ENCODE measurements at places on chromosomes 1 and 21. TPM values are rescaled to one million over a fixed set of nuclear protein-coding genes. Genes with fewer than 3 reads are reported as not detected.

DNA sequence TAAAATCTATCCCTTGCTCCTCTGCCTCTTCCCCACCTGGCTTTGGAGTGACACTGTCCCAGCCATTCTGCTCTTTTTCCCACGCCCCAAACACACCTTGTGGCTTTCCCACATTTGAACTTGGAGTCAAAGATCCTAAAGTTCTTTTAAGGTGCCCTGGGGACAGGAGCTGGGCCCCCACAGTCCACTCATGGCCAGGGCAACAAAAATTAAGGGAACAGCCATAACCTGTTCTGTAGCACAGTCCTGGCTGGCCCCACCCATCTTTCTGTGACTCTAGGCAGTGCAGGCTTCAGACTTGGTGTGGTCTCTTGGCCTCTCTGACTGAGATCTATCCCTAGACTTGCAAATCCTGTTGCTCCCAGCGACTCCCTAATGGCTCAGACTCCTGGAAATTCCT is 143.0 kb upstream of the MAGI3 start:
- no peak for DNase-seq

DNA sequence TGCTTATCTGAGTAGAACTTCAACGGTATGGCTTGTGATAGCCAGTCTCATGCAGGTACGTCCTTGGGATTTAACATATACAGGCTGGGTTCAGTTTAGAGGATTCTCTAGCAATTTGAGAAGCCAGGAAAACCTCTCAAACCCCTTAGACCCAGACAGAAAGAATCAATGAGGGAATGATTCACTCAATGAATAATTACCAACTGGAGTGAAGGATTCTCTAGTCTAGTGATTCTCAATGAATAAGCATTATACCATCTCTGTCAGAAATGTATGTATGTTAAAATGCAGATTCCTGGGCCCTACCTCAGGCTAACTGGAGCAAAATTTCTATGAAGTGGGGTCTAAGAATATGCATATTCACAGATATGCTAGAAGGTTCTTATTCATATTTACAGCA is 54.5 kb upstream of the APP start:
- DNase-seq: no peak

DNA sequence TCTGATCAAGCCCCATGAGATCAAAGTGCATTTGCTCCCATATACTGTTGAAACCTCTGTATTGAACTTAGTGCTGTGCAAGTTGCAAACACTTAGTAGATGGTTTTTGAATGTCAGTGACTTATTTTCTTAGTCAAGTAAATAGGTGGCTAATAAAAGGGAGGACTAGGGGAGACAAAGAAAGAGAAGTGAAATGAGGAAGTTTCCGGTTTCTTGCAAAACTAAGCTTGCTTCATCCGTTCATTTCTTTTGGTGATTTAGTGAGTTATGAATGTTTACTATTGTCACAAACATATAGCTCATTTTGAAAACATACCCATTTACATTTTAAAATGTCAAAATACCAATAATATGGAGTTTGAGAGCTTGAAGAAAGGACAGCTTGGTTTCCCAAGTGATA is 23.0 kb downstream of the ADAMTS5 start:
- DNase-seq: no peak

DNA sequence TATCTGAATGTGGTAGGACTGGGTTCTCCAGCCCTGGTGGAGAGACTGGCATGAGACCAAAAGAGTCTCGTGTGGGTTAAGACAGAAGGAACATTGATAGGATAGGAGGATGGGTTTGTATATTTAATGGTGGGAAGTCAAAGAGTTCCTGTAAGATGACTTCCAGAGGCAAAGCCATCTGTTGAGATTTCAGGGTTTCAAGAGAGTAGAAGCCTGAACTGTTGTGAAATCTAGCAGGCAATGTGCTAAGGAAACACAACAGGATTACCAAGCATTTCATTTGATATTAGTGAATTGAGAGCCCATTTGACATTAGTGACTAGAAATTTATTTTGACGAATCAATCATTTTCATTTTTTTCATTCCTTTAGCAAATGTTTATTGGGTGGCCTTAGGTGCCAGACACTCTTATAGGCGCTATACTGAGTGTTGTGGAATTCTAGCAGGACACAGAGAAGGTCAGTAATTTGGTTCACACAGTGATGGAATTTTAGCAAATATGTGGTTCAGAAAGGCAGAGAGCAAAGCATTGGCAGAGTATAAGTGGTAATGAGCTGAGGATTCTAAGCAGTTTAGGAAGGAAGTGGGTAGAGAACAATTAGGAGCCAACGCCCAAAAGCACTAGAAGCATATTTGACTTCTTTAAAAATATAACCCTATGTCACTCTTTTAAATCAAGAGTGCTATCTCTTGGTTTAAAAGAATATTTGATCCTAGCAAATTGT is 149.3 kb downstream of the AK5 start:
- DNase-seq: no peak

DNA sequence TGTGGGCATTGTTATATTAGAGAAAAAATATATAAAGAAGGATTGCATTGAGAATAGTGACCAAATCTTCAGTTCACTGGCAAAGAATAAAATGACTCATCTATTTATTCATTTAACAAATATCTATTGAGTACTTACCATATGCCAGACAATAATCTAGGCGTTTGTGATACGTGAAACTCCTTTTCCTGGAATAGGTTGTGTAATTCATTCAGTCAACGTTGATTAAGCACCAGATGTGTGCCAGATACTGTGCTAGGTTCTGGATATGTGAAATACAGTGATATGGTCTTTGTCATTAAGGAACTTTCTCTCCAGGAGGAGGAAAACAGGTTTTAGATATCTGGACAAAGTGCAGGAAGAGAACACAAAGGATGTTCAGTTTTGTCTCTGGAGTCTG is 344.5 kb downstream of the RWDD3 start:
- no peak for DNase-seq

DNA sequence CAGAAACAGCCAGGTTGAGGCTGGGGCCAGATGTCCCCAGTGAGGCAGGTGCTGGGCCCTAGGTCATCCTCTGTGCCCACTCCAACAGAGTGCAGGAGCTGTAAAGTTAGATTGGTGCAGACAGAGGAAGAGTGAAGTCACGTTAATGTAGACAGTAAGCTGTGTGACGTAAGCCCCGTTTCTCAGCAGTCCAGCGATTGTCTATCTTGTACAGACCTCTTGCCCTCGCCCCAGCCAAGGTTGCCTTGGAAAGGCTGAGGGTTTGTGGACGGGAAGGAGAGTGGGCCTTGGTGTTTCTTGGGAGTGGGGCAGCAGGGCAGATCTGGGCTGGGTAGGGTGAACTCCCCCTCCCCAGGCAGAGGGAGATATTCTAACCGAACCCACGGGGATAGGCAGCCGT is 13.5 kb downstream of the FAAH start:
- DNase-seq: no peak

DNA sequence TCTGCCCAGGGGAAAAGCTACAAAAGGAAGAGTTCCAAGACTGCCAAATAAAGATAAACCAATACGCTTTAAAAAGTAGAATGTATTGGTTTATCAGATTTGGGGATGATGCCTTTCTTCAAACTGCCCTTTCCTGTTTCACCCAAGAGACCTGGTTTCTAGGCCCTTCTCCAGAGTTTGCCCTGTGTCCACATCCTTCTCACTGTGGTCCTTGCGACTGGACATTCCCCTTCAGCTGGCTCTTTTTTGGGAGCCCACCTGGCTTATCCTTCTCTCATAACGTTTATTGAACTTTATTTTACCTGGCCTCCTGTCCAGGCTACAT is 490 bp upstream of the CZIB start:
- no peak for DNase-seq

DNA sequence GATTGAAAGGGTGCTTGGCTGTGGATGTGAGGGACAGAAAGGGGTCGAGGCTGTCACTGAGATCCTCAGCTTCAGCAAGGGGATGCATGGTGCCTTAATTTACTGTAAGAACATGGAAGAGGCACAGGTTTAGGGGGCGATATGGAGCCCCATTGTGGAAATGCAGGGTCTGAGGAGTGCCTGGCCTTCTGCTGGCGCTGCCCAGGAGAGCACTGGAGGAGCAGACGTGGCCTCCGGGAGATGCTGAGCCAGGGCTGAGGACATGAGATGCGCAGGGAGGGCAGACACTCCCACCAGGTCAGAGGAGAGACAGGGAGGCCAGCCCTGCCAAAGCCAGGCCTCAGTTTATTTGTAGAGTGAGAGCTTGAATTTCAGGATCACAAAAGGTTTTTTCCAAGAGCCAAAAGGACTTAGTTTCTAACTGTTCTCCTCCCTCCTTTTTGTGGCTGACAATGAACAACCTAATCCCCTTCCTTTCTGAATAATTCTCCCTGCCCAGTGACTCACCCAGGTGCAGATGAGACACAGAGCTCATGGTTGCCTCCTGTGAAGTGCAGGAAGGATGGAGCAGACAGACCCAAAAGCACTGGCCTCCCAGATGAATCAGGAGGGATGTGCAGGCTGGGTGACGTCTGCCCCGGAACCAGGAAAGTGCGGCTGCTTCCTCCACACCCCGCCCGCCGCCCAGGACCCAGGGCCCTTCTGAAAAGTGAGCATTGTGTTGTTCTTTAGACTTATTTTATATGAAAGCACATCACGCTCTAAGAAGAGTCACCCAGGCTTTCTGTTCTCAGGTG is 73.0 kb upstream of the TMPRSS2 start:
- DNase-seq: no peak

GRCh38 chr1:35223084-35223630 is 30.2 kb upstream of the SFPQ start:
- DNase-seq: no peak

- DNase-seq: no peak
Observed at GRCh38 chr1:152419917-152420316, 5.9 kb upstream of the CRNN start.

DNA sequence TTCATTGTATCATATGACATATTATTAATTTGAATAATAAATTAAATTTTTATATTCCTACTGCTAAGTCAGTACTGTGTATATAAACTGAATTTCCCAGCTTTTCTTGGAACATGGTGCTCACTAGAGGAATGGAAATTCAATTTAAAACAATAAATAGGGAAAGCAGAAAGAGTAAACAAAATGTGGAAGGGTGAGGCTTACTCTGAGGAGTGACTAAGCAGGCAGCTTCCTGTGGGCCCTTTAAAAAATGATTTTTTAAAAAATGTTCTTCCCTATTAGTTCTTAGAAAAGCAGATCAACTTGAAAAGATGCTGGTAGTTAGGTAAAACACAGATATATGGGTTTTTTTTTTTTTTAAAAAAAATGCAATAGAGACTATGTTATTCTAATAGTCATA is 49.5 kb upstream of the S1PR1 start:
- DNase-seq: no peak

DNA sequence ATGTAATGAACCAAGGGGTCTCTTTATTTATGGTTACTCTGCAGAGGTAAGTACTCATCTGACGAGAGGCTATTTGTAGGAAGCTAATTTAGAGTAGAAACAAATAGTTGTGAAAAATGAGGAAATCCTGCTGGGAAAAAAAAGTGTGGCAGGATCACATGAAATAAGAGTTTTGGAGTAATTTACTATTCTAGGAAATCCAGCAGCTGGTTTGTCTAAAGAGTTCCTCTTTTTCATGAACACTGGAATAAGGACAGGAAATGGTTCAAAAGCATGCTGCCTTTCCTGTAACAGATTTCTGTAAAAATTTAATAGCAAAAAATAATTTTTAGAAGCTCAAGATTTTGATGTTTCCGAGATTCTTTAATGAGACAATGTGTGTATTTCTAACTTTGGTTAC is 177.3 kb downstream of the CHRM3 start:
- DNase-seq: no peak

DNA sequence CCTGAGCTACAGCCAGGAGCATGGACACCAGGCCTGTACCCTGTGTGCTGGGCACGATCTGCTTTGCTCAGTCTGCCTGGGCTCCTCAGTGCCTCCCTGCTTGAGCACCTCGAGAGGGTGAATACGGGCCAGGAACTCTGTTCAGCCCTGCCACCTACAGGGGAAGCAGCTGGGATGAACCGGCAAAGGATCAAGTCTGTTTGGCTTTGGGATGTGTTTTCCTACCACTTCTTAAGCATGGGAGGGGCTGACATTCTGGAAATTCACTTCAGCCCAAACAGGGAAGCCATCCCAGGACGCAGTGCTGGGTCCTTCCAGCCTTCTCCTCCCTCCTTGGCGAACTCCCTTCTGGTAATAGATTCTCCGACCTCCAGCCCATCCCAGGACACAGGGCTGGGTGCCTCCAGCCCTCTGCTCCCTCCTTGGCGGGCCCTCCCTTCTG is 55.8 kb upstream of the SELENON start:
- DNase-seq: peak; percentile 83

DNA sequence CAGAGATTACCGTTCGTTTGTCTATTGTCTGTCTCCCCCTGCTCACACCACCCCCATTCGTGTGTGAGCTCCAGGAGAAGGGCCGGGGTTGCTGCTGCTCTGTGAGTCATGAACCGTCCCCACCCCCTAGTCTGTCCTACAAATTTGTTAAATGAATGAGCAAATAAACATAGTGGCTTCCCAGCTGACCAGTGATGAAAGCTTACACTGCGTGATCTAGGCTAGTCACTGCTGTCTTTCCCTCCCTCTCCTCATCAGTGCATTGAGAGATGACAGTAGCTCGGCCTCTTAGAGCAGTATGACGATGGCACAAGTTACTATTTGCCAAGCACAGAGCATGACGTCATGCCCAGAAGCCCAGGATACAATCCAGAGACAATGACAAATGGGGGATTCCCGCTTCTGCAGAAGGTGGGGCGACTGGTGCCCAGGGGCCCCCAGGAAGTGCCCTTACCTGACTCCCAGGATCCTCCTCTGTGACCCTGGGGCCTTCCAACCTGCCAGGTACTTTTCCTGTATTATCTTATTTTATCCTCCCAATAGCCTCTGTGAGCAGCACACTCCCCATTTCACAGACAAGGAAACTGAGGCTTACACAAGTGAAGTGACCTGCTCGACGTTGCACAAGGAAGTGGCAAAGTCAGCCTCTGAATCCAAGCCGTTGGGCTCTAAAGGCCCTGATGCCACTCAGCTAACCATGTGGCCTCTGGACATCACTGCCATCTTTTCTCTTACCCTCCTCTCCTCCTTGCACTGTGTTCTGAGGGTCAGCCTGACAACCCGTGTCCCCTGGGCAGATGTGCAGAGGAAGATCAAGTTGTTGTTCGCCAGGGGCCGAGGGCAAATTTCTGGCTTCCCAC is 8.6 kb upstream of the EPHA2 start:
- no peak for DNase-seq

GRCh38 chr1:212749821-212750535 is 41.6 kb downstream of the NSL1 start:
- no peak for DNase-seq

DNA sequence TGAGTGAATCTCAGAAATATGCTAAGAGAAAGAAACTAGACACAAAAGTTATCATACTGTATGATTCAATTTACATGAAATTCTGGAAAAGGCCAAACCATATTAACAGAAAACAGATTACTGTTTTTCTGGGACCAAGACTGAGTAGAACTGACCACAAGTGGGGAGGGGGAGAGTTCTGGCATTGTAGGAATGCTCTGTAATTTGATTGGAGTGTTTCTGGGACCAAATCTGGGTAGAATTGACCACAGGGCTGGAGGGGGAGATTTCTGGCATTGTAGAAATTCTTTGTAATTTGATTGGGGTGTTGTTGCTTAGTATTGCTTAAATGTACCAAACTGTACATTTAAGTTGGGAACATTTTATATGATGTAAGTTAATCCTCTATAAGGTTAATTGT is 3.4 kb upstream of the OR10K1 start:
- DNase-seq: no peak

GRCh38 chr21:42384156-42384945 is 11.5 kb downstream of the TMPRSS3 start:
- no peak for DNase-seq

LRRC7 gene
- total RNA-seq: 3.4 TPM

HCRTR1 gene
- total RNA-seq: not detected

C1orf94 gene
- not detected for total RNA-seq

PGLYRP3 gene
- not detected for total RNA-seq

PAPPA2 gene
- 0.74 TPM for total RNA-seq

SLC16A4 gene
- total RNA-seq: 4.6 TPM

PPIAL4G gene
- not detected for total RNA-seq

ACTN2 gene
- total RNA-seq: 1,408 TPM

USP24 gene
- total RNA-seq: 34.7 TPM

RHD gene
- total RNA-seq: 0.18 TPM
